ENCODE measurements at places on chromosomes 2 and 18.
A peak's percentile ranks its signal among the peaks of the same experiment; 100 is the strongest.

DNA sequence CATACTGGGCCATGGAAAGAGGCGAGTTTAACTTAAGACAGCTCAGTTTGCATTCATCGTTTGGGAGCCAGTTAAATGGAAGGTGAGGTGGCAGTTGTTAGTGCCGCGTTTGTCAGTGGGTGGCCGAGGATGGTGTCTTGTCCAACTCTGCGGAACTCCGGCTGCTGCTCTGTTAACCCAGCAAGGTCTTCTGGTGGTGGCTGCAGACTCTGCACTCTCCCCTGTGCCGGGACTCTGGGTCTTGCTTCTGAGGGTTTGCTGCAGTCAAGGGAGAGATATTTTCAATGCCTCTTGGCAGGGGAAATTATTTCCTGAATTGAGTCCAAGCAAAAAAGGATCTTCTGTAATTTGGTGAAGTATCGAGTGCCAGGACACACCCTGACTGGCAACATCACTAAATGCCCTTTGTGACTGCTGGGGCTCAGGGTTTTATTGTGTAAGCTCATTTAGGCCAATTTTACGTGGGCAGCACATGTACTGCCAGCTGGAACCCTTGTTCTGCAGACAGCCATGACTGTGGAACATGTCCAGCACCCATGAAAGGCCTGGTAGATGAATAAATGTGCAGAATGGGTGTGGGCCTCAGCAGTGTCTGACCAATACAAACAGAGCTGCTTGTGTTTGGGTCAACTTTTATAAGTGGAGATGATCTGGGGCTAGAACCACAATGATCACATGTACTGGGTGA lies 58.1 kb downstream of the IL1R2 start:
- DNase-seq: no peak

DNA sequence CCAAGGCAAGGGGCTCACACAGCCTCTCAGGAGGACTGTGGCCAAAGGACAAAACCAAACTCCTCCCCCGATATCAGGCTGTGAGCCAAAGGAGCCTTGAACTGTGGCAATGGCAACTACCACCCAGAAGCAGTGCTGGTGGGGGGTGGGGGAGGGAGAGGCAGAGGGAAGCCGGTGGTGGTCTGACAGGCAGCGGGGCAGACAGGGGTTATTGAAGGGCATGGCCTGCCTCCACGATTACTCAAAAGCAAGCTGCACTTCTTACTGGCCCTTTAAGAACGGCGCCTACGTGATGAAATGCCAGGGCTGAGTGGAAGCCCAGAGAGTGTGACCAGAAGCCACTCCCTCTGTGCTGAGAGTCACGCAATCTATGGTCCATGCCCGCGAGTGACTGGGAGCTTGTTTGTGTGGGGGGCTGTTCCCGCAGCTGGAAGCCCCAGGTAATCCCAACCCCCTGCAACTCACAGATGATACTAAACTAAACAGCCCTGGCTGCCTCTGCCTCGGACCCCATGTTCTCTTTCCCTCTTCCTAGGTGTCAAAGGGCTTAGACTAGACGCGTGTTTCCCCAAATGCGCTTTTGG lies 128.2 kb upstream of the CXCR4 start:
- DNase-seq: no peak

DNA sequence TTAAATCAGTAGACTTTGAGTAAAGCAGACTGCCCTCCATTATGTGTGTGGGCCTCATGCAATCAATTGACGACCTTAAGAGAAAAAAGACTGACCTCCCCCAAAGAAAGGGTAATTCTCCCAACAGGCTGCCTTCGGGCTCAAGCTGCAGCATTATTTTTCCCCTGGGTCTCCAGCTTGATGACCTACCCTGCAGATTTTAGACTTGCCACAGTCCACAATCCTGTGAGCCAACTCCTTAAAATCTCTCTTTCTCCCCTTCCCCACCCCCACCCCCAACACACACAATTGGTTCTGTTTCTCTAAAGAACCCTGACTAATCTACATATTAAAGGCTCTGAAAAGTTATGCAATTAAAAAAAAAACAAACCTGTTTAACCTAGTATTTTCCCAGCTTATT lies 89.4 kb downstream of the RNF152 start:
- no peak for DNase-seq

DNA sequence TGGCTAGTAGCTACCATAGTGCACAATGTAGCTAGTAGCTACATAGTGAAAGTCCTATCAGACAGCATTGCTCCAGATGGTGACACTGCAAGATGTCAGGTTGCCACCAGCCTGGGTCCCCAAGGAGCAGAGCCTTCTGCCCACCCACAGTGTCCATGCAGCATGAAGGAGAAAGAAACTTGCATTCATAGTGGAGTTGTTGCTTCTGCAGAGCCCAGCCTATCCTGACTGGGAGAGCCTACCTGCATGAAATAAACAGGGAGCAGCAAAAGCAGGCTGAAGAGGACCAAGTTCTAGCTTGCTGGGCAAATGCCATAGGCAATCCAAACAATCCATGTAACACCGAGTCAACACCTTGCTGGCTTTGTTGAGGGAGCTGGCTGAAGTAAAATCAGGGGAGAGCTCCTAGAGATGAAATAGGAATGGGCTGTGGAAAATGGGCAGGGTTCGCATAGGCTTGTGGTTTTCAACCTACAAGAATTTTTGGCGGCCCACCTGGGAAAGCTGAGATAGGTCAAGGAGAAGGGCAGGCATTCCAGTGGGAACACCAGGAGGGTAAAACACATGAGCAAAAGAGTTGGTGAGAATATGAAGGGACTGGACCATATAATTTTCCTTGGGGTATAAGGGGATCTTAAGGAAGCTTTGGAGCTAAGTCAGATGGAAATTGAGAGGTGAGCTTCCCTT lies 195.8 kb downstream of the CYP26B1 start:
- no peak for DNase-seq

GRCh38 chr2:13018490-13018889 lies 301.8 kb downstream of the TRIB2 start:
- DNase-seq: no peak

- DNase-seq: no peak
Measured at GRCh38 chr18:64401268-64402060, 252.6 kb upstream of the LINC00305 start.

DNA sequence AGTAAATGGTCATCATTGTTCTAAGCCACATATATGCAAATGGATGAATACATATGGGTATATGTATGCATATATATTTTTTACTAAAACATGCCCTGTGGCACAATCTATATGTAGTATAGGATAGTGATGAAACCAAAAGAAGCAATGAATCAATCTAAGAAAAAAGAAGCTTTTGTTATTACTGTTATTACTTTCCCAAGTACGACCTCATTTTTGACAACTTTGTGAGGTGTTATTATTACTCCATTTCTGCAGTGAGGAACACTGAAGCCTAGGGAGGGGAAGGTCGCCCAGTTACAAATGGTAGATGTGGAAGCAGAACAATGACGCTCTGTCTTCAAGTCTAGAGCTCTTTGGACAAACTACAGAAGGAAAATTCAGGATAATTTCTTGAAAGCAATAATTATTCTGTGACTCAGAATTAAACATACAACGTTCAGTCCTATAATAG lies 38.3 kb downstream of the STAT4 start:
- DNase-seq: no peak

DNA sequence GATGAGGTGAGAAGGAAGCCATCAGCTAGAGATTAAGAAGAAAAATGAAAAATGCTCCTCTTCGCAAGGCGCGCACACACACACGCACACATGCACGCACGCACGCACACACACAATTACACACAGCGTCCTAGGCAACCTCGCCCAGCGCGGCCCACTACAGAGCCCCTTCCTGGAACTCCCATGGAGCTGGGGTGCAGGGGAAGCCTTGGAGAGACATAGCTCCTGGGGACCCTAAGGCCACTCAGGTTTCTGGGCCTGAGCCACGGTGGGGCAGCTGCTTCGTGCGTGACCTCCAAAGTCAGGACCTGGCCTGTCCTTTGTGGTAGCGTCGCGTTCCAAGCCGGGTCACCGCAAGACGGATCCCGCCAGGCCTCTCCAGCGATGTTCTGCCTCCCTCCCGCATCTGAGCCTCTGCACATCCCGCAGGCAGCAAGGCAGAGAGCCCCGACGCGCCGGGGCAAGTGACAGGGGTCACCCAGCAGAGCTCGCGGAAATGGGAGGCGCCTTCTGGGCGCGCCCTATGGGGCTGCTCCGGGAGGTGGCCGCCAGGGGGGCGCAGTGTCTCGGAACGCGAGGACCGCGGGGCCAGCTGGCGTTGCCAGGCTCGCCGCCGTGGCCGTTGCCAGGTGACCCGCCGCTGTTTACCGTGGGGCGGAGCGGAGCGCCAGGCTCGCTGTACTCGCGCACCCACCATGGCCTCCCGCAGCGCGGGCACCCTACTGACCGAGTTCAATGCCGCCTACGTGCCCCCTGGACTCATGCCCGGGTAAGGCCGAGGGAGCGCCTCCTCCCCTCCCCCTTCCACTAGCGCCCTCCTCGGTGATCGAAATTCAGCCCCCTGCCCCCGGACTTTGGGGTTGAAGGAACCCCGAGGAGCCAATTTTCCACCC lies 79.0 kb downstream of the CIB4 start:
- no peak for DNase-seq

- no peak for DNase-seq
Measured at GRCh38 chr18:35941299-35941698, 31.2 kb upstream of the RMP24 start.

DNA sequence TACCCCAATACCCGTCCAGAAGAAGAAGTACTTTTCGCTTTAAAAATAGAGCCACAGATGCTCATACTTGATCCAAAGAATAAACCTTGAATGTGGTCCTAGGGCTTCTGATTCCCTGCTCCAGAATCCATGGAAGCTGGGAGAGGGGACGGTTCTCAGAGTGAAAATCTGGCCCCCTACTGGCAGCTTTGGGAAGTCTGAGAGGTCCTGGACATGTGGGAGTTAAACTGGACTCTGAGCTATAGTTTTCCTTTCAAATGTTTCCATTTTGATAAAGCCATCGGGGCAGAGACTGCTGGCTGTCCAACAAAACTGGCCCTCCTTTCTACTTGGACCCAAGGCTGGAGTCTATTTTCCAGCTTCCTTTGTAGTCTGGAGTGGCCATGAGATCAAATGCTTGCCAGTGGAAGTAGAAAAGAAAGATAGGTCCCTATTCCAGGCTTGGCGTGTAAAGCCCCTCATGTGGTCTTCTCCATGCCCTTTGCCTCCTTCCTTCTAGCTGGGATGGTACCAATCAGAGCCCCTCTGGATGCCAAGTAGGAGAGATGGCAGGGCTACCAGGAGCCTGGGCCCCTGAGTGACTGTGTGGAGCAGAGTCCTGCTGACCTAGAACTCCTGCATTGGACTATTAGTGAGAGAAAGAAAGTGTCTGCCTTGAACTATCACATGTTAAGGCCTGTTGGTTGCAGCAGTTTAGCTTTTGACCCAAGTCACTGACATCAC lies 37.7 kb upstream of the TBC1D8 start:
- DNase-seq: no peak

- DNase-seq: peak; percentile 12
Measured at GRCh38 chr18:3869848-3870247, 419.9 kb downstream of the TGIF1 start.

DNA sequence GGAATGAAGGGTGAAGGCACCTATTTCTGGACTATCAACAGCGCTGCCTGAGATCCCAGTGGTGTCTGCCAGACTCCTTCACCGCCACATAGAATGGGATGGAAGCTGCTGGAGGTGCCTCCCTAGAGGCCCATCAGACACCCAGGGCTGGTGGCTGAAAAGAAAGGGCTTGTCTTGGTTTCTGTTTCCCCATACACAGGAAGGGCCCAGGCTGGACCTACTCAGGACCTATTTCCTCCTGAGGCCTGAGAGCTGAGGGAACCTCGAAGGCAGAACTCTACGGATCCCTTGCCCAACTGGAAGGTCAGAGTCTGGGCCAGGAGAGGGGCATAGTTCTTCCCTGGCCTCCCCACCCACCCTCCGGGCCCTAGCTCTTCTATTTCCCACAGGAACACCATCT lies 2.9 kb upstream of the CLEC4F start:
- DNase-seq: no peak

GRCh38 chr2:12326449-12327190 lies 390.1 kb upstream of the TRIB2 start:
- DNase-seq: no peak

DNA sequence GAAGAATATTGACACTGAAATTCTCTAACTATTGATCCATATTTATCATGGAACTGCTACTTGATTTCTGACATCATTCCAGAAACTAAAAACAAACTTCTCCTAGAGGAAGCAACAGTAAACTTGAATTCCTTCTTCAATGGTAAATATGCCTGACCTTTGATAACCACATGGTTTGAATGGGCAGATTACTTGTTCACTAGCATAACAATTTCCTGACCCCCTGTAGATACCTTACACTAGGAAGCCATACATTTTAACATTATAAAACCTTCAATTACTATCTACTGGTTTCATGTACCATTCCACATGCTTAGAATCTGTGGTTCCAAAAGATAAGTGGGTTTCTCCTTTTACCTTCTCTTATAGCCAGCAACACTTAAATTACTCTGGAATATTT lies 36.5 kb upstream of the DSG1 start:
- no peak for DNase-seq

DNA sequence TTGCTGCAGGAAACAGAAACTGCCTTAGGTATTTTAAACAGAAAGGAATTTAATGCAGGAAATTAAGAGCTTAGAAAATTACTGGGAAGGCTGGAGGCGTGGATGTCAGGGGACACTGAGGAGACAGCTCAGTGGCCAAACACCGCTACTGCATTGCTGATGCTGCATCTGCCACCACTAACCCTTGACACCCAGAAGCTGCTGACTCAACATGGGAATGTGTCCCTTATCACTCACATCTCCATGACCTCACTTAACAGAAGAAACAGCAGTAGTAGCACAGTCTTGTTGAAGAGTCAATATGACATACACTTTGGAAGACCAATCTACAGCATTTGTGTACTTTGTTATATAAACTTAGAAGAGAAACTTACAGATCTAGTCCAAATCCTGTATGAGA lies 906.1 kb downstream of the SLC4A3 start:
- no peak for DNase-seq

- no peak for DNase-seq
Measured at GRCh38 chr2:180017784-180018183, 10.7 kb upstream of the CWC22 start.

DNA sequence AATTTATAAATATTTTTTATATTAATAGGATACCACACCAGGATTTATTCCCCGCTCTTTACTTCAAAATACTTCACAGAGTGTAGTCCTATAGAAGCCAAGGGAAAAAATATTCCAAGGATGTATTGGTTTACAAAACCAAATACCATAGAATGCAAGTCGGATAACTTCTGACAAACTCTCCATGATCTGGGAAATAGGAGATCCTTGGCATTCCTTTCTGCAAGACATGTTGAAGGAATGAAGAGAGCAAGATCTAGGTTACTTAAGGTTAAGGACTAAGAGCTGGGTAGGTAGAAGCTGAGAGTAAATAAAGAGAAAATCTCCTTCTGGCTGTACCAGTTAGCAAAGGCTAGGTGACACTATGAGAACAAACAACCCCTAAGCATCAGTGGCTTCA lies 141.2 kb downstream of the LRATD1 start:
- DNase-seq: no peak
